ENCODE measurements at places on chromosomes 3 and 15.

DNA sequence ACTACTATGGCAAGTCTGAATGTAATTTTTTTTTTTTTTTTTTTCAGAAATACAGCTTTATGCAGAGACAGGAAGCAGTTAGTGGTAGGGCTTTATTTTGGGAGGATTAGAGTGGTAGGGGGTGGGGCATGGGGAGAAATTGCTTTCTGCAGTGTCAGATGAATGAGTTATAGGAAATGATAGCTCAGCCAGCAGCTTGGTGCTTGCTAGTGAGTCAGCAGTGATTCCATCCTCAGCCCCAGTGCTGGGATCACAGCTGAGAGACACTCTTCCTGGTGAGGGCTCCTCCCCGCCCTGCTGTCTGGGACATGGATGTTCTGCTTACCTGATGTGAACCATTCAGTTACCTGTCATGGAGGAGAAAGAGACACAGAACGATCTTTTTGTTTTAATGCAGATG lies 39.6 kb downstream of the SEMA6D start:
- no peak for DNase-seq

DNA sequence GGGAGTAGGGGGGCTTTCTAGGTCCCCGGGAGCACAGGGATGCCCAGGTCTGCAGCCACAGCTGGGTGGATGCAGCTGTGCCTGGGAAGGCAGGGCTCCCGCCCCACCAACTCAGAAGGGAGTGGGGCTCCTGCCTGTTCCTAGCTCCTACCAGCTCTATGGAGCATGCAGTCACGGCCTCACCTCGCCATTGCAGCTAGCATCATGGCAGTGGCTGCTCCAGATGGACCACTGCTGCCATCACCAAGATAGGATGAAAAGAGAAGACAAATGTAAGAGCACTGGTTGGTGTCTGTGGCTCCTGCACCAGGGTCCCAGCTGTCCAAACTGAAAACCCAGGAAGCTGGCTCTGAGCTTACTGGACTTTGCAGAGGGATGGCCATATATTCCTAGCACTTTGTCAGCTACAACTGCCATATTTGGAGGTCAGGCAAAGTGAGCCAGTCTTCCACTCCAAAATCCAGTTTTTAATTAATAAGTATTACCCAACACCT lies 3.0 kb upstream of the LIMD1 start:
- no peak for DNase-seq

DNA sequence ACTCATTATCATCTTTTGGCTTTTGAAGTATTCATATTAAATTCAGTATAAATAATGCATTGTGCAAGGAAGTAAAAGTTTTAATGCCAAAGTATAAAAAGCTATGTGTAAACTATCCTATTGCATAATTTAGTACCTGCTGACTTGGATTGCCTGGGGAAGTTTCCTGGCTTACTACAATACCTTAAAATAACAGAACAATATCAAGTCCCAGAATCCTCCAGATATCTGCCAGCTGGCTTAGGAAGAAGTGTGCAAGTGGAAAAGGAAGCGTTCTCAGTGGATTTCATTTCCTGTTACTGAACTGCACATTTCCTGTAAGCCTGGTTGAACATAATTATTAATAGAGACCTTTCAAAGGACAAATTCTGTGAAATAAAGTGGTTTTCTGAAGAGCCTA lies 236.7 kb downstream of the ADAMTSL3 start:
- no peak for DNase-seq

DNA sequence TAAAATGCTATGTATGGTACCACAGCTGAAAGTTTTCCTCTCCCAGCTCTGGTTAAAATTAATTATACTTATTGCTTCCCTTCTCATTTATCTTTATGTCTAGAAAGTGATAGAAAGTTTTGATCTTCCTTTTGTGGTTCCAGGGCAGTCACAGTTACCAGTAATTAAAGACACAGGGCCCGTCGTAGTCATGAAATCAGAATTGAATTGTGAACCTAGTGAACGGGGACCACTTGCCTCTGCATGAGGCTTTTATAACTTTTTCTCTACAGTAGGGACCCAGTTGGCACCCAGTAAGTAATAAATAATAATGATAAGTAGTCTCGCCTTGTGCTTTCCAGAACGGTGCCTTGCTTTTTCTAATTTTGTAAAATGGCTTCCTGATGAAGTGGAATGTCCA lies 231.7 kb upstream of the SATB1 start:
- no peak for DNase-seq

GRCh38 chr3:124256156-124256555 lies 264.2 kb upstream of the ROPN1 start:
- no peak for DNase-seq

DNA sequence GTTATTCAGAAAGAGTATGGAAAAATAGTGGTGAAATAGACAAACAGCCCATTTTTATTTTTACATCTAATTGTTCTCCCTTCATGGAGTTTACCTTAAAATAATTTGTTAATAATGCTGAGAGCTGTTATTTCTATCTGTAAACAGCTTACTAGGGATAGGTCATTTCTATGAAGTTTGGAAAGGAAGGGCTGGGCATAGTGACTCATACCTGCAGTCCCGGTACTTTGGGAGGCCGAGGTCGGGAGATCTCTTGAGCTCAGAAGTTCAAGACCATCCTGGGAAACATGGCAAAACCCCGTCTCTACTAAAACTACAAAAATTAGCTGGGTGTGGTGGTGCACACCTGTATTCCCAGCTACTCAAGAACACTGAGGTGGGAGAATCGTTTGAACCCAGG lies 624.3 kb upstream of the LMCD1 start:
- DNase-seq: no peak

- no peak for DNase-seq
Observed at GRCh38 chr15:61376961-61377360, 147.9 kb upstream of the RORA start.

GRCh38 chr3:178676942-178677790 lies 140.9 kb downstream of the KCNMB2 start:
- DNase-seq: no peak

- no peak for DNase-seq
Observed at GRCh38 chr3:101513419-101513986, 491 bp upstream of the SENP7 start.

- DNase-seq: no peak
Observed at GRCh38 chr3:133835418-133835743, 29.8 kb downstream of the SRPRB start.

DNA sequence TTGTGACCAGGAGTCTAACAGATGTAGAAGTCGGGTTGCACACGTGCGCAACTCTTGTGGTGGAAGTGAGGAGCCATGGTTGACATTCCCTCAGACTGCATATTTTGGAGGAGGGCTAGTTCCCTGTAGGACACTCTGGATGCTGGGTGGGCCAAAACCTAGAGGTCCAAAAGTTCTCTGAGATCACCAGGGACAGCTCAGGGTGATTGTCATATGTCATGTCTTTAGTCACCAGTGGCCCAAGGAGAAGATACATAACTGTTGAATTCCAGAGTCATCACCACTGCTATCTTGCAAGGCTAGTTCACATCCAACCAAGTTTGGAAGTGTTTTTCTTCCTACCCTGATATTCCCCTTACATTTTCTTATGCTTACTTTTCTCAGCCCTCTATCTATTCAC lies 95.2 kb upstream of the C3orf80 start:
- DNase-seq: no peak

DNA sequence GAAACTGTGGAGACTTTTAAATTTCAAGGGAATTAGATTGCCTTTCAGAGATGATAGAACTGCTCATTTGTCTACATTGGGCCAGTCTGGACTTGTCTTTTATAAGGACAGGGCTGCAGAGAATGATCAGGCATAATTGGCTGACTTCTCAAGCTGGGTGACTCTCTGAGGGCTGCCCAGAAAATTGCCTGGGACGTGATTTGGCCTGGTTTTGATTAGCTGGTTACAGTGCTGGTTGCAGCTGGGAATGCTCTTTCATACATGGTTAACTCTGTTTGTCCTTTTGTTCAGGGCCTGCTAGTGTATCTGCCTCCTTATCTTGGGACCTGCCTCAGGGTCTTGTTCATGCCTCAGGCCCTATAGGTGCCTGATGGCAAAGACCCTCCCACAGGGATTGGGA lies 245.6 kb downstream of the CLSTN2 start:
- DNase-seq: no peak

DNA sequence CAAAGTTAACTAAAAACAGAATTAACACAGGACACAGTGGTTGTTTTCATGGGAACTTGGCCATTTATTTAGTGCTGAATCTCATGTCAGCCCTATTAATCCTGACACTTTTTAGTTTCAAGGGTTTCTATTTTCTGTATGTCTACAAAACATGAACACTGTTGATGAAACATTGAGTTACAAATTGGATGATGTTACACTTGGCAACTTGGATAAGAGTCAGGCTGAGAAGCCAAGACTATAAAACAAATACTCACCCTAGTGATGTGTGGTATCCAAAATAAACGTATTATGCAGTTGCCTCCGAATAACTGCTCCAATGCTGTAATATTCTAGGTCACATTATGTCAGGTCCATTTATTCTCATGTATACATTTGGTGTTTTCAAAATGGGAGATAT lies 349.6 kb downstream of the ZIC1 start:
- DNase-seq: no peak

- no peak for DNase-seq
Observed at GRCh38 chr3:69791106-69791505, 51.8 kb downstream of the MITF start.

DNA sequence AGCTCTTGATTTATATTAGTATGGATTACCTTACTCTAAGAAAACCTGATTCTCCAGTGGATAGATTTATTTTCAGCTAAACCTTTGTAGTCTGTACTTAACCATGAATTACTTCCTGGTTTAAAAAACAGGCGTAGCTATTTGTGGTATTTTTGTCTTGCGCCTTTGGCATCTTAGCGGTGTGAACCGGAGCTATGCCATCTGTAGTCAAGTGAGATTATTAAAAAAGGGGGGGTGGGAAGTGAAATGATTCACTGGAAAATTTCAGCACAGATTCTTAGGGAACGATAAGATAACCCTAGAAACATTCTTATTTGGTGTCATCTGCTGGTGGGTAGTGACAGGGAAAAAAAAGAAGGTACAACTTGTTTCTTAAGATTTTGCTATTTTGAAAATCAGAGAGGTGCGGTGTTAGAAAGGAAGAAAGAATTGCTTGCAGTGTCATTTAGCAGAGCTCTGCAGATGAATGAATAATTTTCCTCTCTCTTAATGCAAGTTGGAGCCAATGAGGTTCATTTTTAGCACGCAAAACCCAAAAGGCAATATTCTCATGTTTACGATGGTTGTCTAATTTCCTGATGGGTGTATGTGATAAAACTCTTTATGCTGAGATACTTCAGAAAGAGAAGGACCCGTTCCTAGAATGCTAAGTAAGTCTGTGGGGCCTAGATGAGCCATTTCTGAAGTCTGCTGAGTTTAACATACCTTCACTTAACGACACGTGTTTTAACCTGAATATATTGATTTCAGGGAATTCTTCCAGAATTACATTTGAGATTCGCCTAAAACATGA lies 44.0 kb downstream of the PSMD6 start:
- DNase-seq: no peak

- DNase-seq: no peak
Observed at GRCh38 chr15:65904301-65904700, 35.0 kb downstream of the RAB11A start.

DNA sequence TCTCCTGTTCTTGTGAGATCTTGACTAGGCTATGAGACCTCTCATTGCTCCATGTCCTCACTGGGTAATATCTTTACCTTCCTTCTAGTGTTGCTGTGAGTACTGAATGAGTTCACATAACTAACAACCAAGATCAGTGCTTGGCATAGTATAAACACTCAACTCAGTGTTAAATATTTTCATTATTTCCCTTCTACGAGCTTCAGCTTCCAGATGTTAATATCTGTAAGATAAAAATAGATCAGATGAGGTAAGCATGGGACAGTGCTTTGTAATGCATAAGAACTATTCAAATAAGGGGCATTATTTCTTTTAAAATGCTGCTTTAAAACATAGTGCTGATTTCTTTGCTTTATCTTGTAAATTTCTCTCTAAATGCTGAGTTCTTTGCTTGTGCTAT lies 130.8 kb downstream of the DIPK2A start:
- no peak for DNase-seq

GRCh38 chr3:100023150-100023549 lies 91.2 kb downstream of the FILIP1L start:
- no peak for DNase-seq

Data from activated CD8-positive, alpha-beta memory T cell treated with anti-CD3 and anti-CD28 coated beads, Interleukin-2, amount 50 U/mL, for 4 hours (primary cell).